ENCODE measurements at places on chromosomes 2 and 18. TPM values are rescaled to one million over a fixed set of nuclear protein-coding genes. Genes with fewer than 3 reads are reported as not detected.

Gene RBM44
- 0.35 TPM for total RNA-seq

Gene GPATCH11
- 7.3 TPM for total RNA-seq

Gene GPR45
- total RNA-seq: not detected

Gene CFAP221
- total RNA-seq: not detected

Gene SPR
- 79.6 TPM for total RNA-seq

Gene SERPINB4
- total RNA-seq: not detected

Gene NGEF
- total RNA-seq: 34.0 TPM

DNA sequence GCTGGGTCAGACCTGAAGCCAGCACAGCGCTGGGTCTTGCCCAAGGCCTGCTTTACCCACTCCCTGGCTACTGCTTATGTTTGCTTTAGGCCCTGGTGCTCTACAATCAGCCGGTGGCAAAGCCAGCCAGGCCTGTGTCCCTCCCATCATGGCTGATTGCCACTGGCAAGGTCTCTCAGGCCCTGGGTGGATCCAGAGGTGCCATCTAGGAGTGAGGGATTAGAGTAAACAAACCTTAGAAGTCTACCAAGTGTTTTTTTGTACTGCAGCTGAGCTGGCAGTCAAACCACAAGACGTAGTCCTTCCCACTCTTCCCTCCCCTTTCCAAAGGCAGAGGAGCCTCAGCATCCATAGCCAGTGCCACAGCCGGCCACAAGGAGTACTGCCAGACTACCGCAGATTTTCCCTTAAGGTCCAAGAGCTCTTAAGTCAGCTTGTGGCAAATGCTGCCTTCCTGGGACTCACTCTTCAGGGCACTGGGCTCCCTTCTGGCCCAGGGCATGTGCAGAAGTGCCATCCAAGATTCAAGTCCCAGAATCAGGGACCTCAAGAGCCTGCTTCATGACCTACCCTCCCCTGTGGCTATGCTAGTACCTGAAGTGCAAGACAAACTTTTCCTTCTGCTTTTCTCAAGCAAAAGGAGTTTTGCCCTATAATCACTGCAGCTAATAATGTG is 20.0 kb downstream of the IL1RL2 start:
- no peak for DNase-seq

GRCh38 chr2:240786871-240787311 is 33.1 kb downstream of the KIF1A start:
- DNase-seq: no peak

- DNase-seq: no peak
Observed at GRCh38 chr2:200411831-200412230, 98.0 kb downstream of the KCTD18 start.

GRCh38 chr2:175620106-175620505 is 382.0 kb downstream of the LNPK start:
- no peak for DNase-seq

GRCh38 chr2:229221641-229222040 is 49.4 kb downstream of the PID1 start:
- DNase-seq: no peak

DNA sequence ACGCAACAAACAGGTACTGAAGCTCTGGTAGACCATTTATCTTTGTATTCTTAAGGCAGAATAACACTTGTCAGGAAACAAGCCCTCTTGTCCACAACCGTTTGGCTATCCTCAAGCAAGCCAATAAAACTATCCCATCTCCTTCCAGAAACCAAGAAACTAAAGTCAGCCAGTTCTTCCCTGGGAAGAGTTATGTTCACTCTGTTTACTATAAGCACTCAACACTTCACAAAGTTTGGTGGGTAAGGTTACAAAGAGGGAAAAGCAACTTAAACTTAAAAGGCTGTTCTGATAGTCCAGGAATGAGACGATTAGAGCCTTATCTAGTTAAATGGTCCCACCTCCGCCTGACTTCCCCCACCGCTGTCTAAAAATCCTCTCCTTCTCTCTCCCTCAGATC is 25.6 kb downstream of the LRP2 start:
- DNase-seq: no peak

DNA sequence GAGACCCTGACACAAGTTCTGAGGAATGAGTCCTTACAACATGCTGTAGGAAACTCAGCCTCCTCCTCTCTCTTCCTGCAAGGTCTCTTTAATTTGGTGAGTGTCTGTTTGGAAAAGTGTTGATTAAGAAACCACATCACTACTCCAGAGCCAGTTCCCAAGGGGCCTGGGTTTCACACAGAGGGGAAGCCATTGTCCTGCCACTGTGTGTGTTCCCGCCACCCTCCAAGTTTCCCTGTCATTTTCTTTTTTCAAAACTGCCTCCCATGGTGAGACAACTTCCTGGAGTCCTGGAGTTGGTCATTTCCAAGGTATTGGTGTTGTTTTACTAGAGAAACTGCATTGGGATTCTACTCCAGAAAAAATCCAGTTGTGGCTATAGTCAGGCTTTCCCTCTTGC is 232.0 kb upstream of the PARD3B start:
- DNase-seq: no peak

- no peak for DNase-seq
Observed at GRCh38 chr2:126910637-126911036, 11.9 kb downstream of the TEX51 start.

DNA sequence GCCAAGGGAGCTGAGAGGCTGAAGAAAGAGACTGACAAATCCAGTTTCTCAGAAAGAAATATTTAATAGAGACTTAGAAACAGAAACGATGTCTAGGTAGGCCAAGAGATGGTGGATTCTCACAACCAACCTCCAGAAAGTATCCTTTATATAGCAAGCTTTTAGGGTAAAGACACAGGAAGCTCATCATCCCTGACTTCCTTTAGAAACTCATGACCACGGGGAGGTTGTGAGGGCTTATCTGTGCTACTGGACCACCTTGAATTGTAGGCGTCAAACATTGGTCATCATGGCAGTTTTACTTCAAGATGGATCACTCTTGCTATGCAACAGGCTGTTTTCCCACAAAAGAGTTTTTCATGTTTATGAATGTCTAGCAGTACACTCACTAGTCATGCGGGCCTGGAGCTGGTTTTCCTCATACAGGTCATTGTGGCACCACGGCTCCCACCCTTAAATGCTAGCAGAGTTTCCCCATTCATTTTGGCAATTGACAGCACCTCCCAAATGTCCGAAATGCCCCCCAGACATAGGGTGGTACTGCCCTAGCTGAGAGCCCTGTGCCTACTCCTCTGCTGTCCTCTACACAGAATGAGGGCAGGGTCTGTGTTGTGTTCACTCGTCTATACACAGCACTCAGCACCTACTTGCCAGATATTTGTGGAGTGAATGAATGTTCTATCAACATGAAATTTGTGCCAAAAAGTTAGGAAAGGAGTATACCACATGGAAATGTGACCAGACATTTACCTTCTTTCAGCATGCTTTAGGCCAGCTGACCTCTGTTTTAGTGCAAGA is 89.0 kb downstream of the TMEM247 start:
- no peak for DNase-seq

- no peak for DNase-seq
Observed at GRCh38 chr2:1004398-1004797, 53.7 kb downstream of the SNTG2 start.

- DNase-seq: no peak
Observed at GRCh38 chr2:198901894-198902293, 555.8 kb downstream of the SATB2 start.

DNA sequence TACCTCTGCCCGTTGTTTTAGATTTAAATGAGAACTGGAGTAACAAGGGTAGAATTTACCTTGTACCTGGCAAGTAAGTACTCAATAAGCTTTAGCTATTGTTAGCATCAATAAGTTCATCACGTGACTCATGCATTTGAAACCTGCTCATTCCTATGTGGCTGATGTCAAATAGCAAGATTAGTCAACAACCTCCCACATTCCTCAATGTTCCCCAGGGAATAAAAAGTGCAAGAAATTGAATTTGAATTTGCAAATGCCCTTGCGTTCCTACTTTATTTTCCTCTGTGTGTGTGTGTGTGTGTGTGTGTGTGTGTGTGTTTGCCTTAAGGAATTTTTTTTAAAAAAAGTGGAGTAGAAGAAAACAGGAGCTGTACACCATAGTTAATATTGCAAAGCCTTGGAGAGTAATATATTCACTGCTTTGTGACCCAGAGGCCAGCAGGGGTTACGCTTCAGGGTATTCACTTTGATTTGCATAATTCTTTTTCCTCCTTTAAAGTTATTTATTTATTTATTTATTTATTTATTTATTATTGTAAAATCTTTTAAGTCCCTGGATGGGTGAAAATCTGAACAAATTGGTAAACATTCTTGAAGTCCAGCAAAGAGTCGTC is 43.9 kb upstream of the DNAH7 start:
- no peak for DNase-seq

DNA sequence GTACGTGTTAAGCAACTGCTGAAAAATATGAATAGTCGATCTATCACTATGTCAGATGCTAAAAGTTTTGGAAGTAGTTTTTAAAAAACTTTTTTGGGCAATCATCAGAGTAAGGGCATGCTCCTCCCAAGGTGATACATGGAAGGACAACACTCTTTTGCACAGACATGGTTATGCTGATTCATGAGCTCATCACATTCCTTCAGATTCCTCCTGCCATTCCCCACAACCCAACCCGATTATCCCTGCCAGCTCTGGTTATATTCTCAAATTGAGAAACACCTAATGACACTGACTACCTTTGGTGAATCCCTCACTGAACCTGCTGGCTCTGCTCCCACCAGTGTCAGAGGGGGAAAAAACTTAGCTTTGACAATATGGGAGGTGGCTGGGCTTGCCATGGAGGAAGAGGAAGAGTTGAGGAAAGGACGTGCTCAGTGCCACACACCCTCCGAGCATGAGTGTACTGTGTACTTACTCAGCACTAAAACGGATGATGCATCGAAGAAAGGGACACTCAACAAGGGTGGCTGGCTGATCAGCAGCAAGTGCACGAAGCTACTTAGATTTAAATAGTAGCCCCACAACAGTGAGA is 83.9 kb upstream of the RNU4ATAC start:
- no peak for DNase-seq

DNA sequence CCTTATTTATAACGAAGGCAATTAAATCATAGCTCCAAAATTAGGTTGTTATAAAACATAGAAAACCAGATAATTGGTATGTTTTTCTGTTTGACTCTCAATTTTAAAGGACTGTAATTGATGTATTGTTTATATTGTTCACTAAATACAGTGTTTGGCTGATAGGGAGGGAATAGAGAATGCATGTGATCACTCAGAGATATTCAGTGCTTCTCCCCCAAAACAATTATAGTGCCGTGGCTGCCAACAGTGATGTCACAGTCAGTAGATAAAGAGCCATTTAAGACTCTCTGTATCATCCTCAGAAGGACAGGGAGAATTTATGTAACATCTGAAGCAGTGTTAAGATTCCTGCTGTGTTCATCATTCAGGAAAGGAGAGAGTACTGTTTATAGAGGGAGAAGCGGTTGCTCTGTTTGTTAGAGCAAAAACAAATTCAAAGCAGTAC is 69.6 kb downstream of the PHLPP1 start:
- DNase-seq: no peak

GRCh38 chr2:113092864-113093612 is 25.3 kb downstream of the IL1F10 start:
- DNase-seq: no peak

Measured in colonic mucosa (tissue), 4 donors.